ENCODE measurements at places on chromosomes 4 and X. TPM values are rescaled to one million over a fixed set of nuclear protein-coding genes. Genes with fewer than 3 reads are reported as not detected.

- H3K36me3 ChIP-seq: peaks cover 2% of the 10 kb centered on the region
- H3K4me3 ChIP-seq: no peak overlapping the region
- H3K4me1 ChIP-seq: peaks cover 10% of the 10 kb centered on the region
- no peak for DNase-seq
- H3K27me3 ChIP-seq: no peaks in the 10 kb centered on the region
These were observed 84.2 kb downstream of the GPR143 start for GRCh38 chrX:9681422-9681821.

The MXRA5 gene
- not detected for total RNA-seq

- H3K27me3 ChIP-seq: no peaks in the 10 kb centered on the region
- DNase-seq: no peak
- no peaks in the 10 kb centered on the region for H3K36me3 ChIP-seq
- H3K4me1 ChIP-seq: peaks cover 5% of the 10 kb centered on the region
- H3K4me3 ChIP-seq: no peak overlapping the region
These were observed 22.5 kb downstream of the SLC9B2 start for GRCh38 chr4:103054030-103054429.

- no peak for DNase-seq
- no peak overlapping the region for H3K27ac ChIP-seq
- H3K36me3 ChIP-seq: no peaks in the 10 kb centered on the region
These were observed 16.4 kb upstream of the CXCL8 start for GRCh38 chr4:73723928-73724327.

- H3K4me1 ChIP-seq: peaks cover 28% of the 10 kb centered on the region
- no peak for DNase-seq
- H3K4me3 ChIP-seq: no peak overlapping the region
- peaks cover 3% of the 10 kb centered on the region for H3K36me3 ChIP-seq
- H3K27ac ChIP-seq: peak overlapping the region; percentile 79
- no peaks in the 10 kb centered on the region for H3K27me3 ChIP-seq
These were observed 130.3 kb downstream of the DIPK2B start for GRCh38 chrX:45070116-45071007.

DNA sequence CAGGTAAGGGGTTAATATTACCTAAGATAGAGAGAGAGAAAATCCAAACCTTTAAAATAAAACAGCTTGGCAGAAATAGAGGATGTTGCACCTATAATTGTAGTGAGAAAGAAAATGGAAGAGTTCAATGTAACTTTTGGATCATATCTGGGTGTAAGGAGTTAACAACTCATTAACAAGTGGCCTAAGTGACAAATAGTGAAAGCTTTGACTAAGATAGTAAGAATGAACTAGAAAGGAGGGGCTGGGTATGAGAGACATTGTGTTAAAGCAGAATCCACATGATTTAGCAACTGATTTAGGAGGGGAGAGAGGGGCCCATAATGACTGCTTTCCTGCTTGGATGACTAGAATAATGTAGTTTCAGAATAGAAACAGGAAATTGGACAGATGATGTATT is 761.0 kb downstream of the IL1RAPL1 start:
- H3K36me3 ChIP-seq: no peaks in the 10 kb centered on the region
- no peak overlapping the region for H3K4me3 ChIP-seq
- DNase-seq: no peak
- no peaks in the 10 kb centered on the region for H3K4me1 ChIP-seq
- H3K27me3 ChIP-seq: no peaks in the 10 kb centered on the region
- H3K27ac ChIP-seq: no peak overlapping the region

DNA sequence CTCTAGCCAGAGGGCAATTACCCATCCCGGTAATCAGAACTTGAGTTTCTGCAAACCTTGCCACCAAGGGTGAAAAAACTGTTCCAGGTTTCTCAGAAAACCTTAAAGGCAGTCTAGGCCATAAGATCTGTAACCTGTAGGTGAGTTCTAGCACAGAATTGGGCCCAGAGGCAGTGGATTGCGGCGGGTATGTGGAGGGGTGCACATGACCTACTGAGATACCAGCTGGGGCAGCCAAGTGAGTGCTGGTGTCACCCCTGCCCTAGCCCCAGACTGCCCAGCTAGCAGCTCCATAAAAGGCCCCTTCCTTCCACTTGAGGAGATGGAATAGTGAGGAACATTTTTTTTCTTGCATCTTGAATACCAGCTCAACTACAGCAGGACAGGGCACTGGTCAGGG is 176.7 kb downstream of the SMARCA1 start:
- H3K27me3 ChIP-seq: no peaks in the 10 kb centered on the region
- no peaks in the 10 kb centered on the region for H3K36me3 ChIP-seq
- no peak for DNase-seq
- no peaks in the 10 kb centered on the region for H3K4me1 ChIP-seq
- no peak overlapping the region for H3K27ac ChIP-seq

DNA sequence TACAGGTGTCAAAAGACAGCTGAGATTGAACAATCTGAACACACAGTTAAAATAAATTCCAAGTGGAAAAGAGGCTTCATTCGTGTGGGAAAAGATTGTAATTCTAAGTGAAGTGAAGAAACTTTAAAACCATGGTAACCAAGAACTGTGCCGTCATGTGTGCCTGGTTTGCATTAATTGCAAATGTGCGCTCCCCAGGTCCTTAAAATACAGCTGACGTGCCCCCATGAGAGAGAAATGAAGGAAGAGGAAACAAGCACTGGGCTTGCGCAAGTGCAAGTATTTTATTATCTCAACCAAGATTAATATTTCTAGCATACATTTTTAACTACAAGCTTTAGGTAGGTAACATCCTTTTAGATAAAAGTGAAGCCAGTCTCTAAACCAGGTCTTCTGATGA is 92.5 kb downstream of the PARM1 start:
- H3K4me1 ChIP-seq: no peaks in the 10 kb centered on the region
- no peak overlapping the region for H3K4me3 ChIP-seq
- H3K27ac ChIP-seq: no peak overlapping the region
- no peaks in the 10 kb centered on the region for H3K27me3 ChIP-seq
- DNase-seq: no peak
- no peaks in the 10 kb centered on the region for H3K36me3 ChIP-seq

DNA sequence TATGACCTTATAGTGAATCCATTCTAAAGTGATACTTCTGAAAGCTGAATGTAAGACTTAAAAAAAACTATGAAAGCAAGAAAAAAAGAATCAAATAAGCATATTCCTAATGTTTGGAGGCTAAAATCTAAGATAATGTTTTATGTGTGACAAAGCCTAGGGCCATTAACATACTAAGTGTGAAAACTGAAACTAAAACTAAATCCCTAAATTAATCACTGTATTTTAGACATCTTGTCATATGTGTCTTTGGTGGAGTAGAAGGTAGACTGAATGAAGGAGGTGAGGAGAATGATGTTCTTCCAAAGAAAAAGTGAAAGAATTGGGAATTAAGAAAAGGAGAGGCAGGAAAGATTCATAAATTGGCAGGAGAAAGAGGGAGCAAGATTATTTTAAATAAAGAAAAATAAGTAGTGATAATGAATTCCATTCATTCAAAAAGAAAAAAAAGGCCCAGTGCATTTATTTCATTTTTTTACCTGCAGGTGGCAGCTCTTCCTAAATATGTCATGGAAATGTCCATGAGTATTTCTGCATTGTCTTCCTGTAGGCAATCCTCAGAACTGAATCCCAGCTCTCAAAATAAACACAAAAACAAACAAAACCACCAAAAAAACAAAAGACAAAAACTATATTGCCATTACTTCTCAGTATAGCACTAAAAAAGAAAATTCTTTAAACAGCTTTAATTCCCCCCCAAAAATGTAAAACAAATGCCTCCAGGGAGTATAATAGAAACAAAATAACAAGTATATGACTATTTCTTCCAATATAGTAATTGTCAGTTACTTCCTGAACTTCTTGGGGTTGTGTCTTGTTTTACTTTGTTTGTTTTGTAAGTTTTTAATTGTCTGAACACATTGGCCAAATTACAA is 17.0 kb upstream of the AP1AR start:
- no peak for DNase-seq
- H3K4me3 ChIP-seq: peak overlapping the region; percentile 12

- no peak overlapping the region for H3K4me3 ChIP-seq
- no peak overlapping the region for H3K27ac ChIP-seq
- H3K36me3 ChIP-seq: no peaks in the 10 kb centered on the region
- no peak for DNase-seq
- no peaks in the 10 kb centered on the region for H3K27me3 ChIP-seq
- H3K4me1 ChIP-seq: no peaks in the 10 kb centered on the region
These were observed 80.0 kb downstream of the GLRA3 start for GRCh38 chr4:174749091-174749490.
